ENCODE measurements at places on chromosomes 11 and 22.

DNA sequence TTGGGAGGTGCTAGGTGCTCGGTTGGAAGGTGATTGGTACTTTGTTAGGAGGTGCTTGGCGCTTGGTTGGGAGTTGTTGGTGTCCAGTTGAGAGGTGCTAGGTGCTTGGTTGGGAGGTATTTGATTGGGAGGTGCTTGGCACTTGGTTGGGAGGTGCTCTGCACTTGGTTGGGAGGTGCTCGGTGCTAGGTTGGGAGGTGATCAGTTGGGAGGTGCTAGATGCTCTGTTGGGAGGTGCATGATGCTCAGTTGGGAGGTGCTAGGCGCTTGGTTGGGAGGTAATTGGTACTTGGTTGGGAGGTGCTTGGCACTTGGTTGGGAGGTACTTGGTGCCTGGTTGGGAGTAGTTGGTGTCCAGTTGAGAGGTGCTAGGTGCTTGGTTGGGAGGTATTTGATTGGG, 40.2 kb downstream of the LRP5 start:
- DNase-seq = no peak

DNA sequence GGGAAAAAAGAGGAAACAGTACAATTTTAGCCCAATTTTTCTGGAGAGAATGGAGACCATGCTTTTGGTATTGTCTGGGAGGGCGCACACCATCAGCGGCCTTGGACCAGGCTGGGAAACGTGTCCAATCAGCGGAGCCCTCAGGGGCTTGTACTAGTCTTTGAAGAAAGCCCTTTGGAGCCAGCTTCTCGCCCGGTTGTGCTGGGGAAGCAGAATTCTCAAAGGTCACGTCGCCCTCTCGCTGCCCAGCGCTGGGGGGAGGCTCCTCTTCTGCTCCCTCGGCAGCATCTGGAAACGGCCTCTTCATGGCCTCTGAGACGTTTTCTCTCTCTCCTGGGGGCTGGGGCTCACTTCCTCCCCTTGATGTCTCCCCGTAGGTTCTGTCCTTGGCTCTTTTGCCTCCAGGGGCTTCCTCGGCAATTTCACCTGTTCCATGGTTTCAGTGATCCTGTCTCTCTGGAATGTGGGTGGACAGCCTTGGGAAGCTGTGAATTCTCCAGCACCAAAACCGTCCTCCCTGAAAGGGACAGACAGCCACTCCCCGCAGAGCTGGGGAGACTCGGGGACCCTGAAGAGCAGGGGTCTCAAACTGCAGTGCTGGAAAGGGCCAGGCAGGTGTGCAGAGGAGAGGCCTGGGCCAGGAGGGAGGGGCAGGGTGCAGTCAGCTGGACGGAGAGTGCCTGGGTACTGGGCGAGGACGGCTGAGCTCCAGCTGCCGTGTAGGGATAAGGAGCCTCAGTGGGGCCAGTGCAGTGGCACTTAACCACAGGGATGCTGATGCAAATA, 80.2 kb downstream of the RPS6KA4 start:
- no peak for DNase-seq

- peak; percentile 37 for DNase-seq
Measured at GRCh38 chr22:24875862-24876506, 70.0 kb downstream of the SGSM1 start.

DNA sequence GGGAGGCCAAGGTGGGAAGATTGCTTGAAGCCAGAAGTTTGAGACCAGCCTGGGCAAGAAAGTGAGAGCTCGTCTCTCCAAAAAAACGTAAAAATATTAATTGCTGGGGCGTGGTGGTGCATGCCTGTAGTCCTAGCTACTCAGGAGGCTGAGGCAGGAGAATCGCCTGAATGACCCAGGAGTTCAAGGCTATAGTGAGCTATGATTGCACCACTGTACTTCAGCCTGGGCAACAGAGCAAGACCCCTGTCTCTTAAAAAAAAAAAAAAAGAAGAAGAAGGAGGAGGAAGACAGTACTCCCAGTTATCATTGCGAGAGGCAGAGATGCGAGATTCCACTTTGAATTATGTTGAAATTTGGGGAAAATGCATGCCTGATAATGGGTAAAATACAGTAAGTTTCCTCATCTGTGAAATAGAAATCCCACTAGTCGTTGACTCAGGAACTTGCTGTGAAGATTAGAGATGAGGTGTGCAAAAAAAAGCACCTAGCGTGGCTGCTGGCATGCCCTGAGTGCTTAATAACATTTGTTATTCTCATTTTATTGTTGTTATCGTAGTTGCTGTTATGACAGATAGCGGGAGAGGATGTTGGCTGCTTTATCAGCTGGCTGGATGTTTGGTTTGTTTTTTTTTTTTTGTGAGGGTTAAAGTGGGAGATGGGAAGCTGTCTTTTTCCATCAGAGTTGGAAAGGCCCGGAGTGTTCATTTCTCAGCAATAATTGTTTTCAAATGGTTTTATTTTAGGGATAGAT, 33.4 kb downstream of the BCR start:
- DNase-seq = no peak

GRCh38 chr11:60125956-60126585, 37.6 kb downstream of the MS4A2 start:
- no peak for DNase-seq

- DNase-seq = no peak
Measured at GRCh38 chr11:93394488-93394887, 63.9 kb downstream of the DEUP1 start.

- no peak for DNase-seq
Measured at GRCh38 chr11:130429120-130429681, 792 bp upstream of the ADAMTS8 start.

- no peak for DNase-seq
Measured at GRCh38 chr11:66716996-66717395, 12.0 kb downstream of the SPTBN2 start.

DNA sequence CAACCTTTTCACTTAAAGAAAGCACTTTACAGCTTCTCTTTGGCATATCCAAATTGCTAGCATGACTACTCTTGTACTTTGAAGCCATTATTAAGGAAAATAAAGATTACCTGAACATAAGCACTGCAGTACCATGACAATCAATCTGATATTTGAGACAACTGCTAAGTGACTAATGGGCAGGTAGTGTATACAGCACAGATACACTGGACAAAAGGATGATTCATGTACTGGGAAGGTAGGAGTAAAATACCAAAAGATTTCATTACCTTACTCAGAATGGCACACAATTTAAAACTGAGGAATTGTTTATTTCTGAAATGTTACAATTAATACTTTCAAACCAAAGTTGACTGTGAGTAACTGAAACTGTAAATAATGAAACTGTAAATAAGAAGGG, 1054.3 kb upstream of the TENM4 start:
- DNase-seq = no peak

Measured in right hindlimb (tissue), 1 donor.